Transverse colon (tissue), 4 donors: ENCODE measurements at places on chromosomes 1 and 21. TPM values are rescaled to one million over a fixed set of nuclear protein-coding genes. Genes with fewer than 3 reads are reported as not detected.
A peak's percentile ranks its signal among the peaks of the same experiment; 100 is the strongest.

DNA sequence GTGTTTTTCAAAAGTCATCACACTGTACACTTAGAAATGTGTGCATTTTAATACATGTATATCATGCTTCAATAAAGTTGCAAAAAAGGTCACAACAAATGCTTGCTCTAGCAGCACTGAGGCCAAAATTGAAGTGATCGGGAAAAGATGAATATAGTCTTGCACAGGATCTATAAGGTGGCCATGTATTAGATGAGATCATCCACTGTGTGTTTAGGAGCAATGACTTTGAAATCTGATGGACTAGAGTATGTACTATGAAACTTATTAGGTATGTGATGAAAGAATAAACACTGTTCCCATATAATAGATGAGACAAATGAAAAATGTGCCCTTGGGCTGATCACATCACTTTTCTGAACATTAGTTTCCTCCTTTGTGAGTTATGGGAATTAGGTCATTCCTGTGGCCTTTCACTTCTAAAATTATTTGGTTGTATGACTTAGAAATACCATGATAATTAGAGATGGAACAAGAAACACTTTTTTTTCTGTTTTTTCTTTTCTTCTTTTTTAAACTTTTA, 984.6 kb downstream of the ADGRL2 start:
- no peaks in the 10 kb centered on the region for H3K27me3 ChIP-seq
- no peaks in the 10 kb centered on the region for H3K4me1 ChIP-seq
- no peak overlapping the region for H3K4me3 ChIP-seq
- no peaks in the 10 kb centered on the region for H3K36me3 ChIP-seq

DNA sequence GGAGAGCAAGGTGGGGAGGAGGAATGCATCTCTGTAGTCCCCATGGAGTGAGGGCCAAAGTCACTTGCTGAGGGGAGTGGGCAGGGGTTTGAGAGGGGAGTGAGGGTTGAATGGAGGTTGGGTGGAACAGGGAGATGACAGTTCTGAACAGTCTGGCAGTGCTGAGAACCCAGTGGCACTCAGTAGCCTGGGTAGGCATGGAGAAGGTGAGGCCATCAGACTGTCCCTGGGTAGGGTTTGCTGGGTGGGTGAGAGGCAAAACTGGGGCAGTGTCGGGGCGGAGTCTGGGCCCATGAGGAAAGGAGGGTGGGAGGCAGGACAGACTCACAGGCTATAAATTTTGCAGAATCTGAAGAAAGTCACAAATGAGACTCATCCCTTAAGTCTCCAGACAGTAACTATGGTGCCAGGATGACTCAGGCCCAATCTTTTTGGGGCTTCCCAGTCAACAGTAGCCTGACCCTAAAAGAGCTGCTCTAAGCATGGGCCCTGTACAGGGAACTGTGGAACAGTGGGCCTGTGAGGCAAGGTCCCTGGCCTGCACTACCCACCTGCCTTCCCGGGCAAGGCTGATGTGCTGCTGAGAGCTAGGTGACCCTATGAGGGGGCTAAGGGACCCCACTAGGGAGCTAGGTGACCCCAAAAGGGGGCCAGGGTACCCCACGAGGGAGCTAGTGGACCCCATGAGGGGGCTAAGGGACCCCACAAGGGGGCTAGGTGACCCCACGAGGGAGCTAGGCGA, 51.0 kb upstream of the DMRTB1 start:
- no peaks in the 10 kb centered on the region for H3K4me1 ChIP-seq
- H3K4me3 ChIP-seq: no peak overlapping the region
- peaks cover 6% of the 10 kb centered on the region for H3K27me3 ChIP-seq
- no peak overlapping the region for H3K27ac ChIP-seq
- no peak for DNase-seq
- no peaks in the 10 kb centered on the region for H3K36me3 ChIP-seq

DNA sequence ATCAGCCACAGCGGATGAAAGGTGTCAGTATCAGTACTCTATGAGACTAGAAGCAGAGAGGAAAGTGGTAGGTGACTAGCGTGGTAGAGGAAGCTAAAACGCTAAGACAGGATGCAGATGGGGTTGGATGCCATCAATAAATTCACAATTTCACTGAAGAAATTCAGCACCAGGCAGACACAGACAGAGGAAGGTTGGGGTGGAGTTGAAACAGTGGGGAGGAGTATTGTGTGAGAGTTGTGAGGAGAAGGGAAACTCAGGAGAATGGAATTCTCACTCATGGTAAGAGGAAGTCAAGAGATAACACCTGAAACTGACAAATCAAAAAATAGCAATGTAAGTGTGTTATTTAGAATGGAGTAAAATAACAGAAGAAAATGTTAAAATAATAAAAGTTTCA, 208.5 kb upstream of the DAB1 start:
- H3K27ac ChIP-seq: no peak overlapping the region
- no peak for DNase-seq
- no peak overlapping the region for H3K4me3 ChIP-seq

DNA sequence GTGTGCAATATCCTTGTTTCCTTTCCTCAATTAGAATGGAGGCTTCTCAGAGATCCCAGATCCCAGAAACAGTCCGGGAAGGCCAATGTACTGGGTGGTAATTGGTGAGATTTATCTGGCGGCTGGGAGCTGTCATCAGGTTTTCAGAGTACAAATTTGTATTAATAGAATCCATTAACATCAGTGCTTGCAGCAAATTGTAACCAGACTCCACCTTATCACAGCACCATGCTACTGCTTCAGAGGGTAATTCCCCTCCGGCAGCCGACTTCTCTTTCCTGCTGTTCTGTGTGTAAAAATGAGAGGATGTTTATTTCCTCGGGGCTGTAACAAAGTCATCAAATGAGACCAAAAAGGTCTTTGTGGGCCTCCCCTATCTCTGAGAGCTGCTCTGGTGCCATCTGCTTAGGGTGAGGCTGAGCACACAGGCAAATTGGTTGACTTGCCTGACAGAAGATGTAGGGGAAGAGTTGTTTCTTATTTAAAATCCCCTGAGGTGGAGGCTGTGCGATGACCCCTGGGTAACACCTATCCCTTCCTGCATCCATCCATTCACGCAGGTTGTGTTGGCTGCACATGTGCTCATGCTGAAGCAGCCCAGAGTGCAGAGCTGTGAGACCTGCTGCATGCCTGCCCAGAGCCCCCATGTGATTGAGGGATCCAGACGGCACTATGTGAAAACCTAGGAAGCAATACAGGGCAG, 19.2 kb downstream of the NFASC start:
- peaks cover 18% of the 10 kb centered on the region for H3K4me1 ChIP-seq
- no peak for DNase-seq
- no peaks in the 10 kb centered on the region for H3K27me3 ChIP-seq
- H3K4me3 ChIP-seq: no peak overlapping the region

GRCh38 chr1:187013582-187014200, 184.9 kb downstream of the PLA2G4A start:
- H3K27me3 ChIP-seq: no peaks in the 10 kb centered on the region
- H3K4me1 ChIP-seq: no peaks in the 10 kb centered on the region
- DNase-seq: no peak
- no peak overlapping the region for H3K27ac ChIP-seq

- no peak overlapping the region for H3K4me3 ChIP-seq
- DNase-seq: no peak
- no peaks in the 10 kb centered on the region for H3K27me3 ChIP-seq
Measured at GRCh38 chr1:85330214-85330631, 53.8 kb upstream of the BCL10 start.

Gene SARS1
- 150 TPM for total RNA-seq

Gene GJC2
- total RNA-seq: 0.96 TPM

DNA sequence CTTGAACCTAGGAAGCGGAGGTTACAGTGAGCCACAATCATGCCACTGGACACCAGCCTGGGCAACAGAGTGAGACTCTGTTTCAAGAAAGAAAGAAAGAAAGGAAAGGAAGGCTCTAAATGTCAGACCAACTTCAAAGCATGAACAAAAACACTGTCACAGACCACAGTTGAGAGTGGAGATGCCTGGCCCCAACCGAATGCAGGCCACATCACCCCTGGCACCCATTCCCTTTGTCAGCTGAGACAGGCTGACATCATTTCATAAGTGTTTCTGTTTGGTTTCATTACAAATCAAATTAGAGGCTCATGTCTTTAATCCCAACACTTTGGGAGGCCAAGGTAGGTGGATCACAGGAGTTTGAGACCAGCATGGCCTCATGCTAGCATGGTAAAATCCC, 28.6 kb upstream of the NADK start:
- H3K27me3 ChIP-seq: no peaks in the 10 kb centered on the region
- no peak overlapping the region for H3K4me3 ChIP-seq

DNA sequence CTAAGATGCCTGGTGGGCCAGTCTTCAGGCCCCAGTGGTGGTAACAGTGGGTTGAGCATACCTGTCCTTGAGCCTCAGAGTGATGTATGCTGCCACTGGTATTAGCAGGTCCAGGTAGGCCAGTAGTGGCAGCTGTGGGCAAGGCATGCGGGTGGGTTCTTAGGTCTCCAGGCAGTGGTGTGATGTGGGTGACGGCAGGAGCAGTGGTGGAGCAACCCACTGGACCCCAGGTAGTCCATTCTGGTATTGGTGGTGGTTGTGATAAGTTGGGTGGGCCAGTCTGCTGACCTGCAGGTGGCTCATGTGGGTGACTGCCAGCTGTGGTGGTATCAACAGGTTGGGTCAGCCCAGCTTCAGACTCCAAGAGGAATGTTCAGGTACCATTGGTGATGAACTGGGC, 165.0 kb upstream of the GORAB start:
- H3K4me3 ChIP-seq: no peak overlapping the region
- no peak overlapping the region for H3K27ac ChIP-seq
- H3K4me1 ChIP-seq: no peaks in the 10 kb centered on the region
- DNase-seq: no peak
- no peaks in the 10 kb centered on the region for H3K27me3 ChIP-seq
- no peaks in the 10 kb centered on the region for H3K36me3 ChIP-seq

GRCh38 chr1:205514211-205515142, 10.0 kb downstream of the CDK18 start:
- no peak overlapping the region for H3K4me3 ChIP-seq
- peaks cover 19% of the 10 kb centered on the region for H3K4me1 ChIP-seq
- no peak for DNase-seq
- no peaks in the 10 kb centered on the region for H3K36me3 ChIP-seq

- H3K36me3 ChIP-seq: no peaks in the 10 kb centered on the region
- no peaks in the 10 kb centered on the region for H3K4me1 ChIP-seq
- no peak overlapping the region for H3K4me3 ChIP-seq
- DNase-seq: no peak
Measured at GRCh38 chr1:209886219-209886536, 51.8 kb upstream of the SYT14 start.

GRCh38 chr1:181179279-181179986, 90.9 kb downstream of the IER5 start:
- H3K4me1 ChIP-seq: peaks cover 3% of the 10 kb centered on the region
- no peak for DNase-seq
- no peaks in the 10 kb centered on the region for H3K36me3 ChIP-seq
- H3K4me3 ChIP-seq: no peak overlapping the region
- H3K27me3 ChIP-seq: no peaks in the 10 kb centered on the region

DNA sequence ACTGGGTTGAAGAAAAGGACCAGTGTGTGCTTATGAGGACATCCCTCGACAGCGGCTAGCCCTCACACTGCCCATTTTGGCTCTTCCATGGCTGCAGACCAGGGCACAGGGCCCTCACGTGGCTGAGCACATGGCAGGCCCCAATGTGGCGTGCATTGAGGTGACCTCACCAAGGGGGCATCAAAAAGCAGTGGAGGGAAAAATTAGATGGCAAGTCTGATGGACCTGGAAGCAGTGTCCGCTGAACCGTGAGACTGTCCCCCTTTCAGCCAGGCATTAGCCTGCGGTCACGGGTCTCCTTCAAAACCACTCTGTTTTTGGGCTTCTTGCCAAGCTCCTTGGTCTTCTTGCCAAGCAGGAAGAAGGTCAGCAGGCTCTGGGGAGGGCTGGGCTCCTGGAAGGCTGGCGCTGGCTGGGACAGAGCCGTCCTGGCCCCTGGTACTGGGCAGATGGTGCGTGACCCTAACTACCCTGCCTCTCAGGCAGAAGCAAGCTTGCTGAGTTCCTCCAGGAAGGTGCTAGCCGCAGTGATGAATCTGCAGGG, 30.8 kb downstream of the TRIM67 start:
- H3K27me3 ChIP-seq: peaks cover 9% of the 10 kb centered on the region
- H3K4me1 ChIP-seq: peaks cover 4% of the 10 kb centered on the region
- H3K27ac ChIP-seq: no peak overlapping the region
- DNase-seq: peak; percentile 23

Gene LMX1A
- total RNA-seq: not detected

Gene ADARB1
- 22.1 TPM for total RNA-seq

- no peaks in the 10 kb centered on the region for H3K27me3 ChIP-seq
- peak overlapping the region; percentile 98 for H3K27ac ChIP-seq
- H3K4me3 ChIP-seq: peak overlapping the region; percentile 100
- H3K4me1 ChIP-seq: peaks cover 8% of the 10 kb centered on the region
- DNase-seq: peak; percentile 72
Measured at GRCh38 chr1:113758631-113759332, 504 bp downstream of the PHTF1 start.

DNA sequence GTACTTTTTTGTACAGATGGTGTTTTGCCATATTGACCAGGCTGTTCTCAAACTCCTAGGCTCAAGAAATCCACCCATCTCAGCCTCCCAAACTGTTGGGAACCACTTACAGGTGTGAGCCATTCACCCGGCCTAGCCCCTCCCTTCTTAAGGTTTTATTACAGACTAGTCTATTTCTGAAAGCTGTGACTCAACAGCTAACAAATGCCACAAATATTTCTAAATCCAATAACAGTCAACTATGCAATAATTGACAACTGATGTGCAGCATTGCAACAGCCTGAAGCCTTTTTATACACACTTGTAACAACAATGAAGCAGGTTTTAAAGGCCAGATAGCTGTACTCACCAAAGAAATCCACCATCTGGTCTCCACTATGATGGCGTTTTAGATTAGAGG, 51.4 kb downstream of the GRIK1 start:
- H3K27ac ChIP-seq: no peak overlapping the region
- H3K27me3 ChIP-seq: no peaks in the 10 kb centered on the region
- no peaks in the 10 kb centered on the region for H3K36me3 ChIP-seq
- H3K4me3 ChIP-seq: no peak overlapping the region

Gene E2F2
- 11.6 TPM for total RNA-seq

DNA sequence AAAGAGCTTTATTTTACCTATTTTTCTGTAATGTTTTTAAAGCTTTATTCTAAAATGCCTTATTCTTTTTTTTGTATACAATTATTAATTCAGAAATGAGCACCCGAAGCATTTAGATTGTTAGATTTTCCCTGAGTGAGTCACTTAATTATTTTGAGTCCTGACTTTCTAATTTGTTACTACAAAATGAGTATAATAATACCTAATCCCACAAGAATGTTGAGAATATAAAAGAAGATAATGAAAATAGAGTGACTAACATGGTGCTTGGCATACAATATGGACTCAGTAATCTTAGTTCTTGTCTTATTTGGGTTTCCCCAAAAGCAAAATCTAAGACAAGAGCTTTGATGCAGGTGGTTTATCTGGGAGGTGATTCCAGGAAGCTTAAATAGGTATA, 142.2 kb downstream of the LHX8 start:
- no peaks in the 10 kb centered on the region for H3K27me3 ChIP-seq
- H3K36me3 ChIP-seq: no peaks in the 10 kb centered on the region
- H3K27ac ChIP-seq: no peak overlapping the region
- H3K4me1 ChIP-seq: no peaks in the 10 kb centered on the region
- no peak overlapping the region for H3K4me3 ChIP-seq
- DNase-seq: no peak
